ENCODE measurements at places on chromosomes 11 and 22.

DNA sequence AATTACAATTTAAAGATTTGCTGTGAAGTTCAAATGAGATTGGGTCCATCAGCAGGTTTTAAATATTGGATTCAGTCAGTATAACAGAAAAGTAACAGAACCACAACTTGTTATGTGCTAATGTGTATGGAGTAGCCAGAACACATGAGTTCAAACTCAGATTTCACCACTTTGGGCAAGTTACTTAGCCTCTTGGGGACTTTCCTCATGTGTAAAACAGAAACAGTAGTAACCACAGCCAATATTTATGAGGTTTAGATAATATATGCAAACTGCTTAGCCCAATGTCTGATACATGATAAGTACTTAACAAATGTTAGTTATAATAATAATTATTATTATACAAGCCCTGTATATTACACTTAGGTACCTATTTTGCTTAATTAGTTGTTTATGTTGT, 21.8 kb upstream of the SLC5A12 start:
- DNase-seq, result no peak

DNA sequence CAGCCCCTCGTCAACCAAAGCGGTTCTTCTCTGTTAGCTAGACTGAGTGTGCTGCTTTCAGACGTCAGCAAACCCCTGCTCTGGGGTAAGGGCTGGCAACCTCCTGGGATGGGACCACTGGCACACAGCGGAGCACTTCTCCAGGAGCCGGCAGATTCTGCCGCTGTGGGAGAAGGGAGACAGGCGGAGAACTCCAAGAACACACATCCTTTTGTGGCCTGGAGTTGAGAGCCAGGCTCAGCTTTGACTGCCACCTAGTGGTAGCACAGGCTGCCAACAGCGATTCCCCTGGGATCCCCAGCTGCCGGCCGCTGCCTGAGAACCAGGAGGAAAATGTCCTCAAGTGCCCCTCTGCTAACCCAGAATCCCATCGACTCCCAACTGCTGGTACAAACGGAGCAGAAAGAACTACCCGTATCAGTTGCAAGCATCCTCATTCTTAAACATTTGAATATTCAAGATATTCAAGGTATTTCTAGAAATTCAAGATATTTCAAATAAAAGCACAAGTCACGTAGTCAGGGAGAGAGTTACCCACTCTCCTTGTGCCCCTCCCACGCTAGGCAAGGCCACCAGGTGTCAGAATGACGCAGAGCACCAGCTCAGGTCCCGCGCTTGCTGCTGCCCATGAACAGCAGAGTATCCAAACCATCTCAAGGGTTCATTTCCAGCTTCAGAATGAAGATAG, 4.9 kb downstream of the LTO1 start:
- peak; percentile 55 for DNase-seq

- DNase-seq, result no peak
Observed at GRCh38 chr11:12259956-12260355, 117.4 kb upstream of the PARVA start.

- no peak for DNase-seq
Observed at GRCh38 chr11:94862926-94863880, 95.0 kb downstream of the AMOTL1 start.

DNA sequence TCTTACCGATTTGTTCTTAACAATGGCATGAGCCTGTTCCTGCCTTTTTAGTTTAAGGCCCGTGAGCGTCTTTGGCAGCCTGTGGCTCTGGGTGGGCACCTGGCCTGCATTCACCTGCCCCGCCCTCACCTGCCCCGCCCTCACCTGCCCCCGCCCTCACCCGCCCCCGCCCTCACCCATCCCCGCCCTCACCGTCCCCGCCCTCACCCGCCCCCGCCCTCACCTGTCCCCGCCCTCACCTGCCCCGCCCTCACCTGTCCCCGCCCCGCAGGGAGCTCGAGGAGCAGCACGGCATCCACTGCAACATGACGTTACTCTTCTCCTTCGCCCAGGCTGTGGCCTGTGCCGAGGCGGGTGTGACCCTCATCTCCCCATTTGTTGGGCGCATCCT, 14.2 kb downstream of the GATD1 start:
- DNase-seq, result no peak

DNA sequence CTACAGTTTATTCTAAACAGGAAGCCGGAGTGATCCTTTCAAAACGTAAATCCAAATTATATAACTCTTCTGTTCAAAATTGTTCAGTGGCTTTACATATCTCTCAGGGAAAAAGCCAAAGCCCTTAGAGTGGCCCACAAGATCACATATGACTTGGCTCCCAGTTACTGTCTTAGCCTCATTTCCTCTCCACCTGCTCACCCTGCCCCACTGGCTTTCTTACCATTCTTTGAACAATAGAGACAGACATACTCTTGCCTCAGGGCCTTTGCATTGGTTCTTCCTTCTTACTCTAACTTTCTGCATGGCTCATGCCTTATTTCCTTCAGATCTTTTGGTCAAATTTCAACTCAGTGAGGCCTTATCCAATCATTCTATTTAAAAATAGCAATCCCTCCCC, 52.1 kb downstream of the STIM1 start:
- DNase-seq, result no peak

DNA sequence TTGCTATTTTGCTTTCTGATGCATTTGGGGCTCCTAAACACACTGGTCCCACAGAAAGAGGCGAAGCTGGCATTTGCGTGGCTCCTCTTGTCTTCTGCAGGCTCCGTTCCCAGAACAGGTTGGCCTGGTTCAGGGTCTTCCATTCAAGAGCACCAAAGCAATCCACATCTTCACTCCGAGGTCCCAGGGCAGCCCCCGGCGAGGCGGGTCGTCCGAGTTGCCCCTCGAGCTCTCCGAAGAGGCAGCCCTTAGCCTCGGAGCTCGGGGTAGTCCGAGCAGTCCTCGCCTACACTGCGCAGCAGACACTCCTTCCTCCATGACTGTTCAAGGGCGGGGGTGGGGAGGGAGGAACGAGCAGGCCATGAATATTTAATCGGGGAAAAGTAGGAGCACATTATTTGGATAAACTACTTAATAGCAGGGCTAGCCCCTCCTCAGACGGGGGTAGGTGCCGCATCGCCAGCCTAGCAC, 321.3 kb downstream of the BLID start:
- no peak for DNase-seq

DNA sequence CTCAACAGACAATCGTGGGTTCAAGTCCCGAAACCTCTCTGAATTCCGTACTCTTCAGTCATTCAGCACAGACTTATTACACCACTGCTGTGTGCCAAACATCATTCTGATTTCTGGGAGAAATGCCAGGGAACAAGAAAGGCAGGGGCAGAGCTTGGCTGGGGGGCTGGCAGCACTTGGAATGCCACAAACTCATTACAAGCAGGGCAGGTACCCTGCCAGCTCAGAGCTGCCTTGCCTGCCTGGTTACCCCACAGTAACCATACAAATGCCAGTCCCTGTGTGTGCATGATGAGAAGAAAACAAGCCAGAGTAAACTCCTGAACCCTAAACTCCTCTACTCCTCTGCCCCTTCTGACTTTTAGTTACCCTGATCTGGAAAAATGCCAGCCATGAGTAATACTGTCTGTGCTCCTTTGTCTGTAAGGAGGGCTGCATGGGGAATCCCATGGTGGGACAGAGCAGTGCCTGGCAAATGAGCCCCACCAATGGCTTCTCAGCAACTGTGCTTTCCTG, 6.9 kb upstream of the RAD9A start:
- peak; percentile 64 for DNase-seq

DNA sequence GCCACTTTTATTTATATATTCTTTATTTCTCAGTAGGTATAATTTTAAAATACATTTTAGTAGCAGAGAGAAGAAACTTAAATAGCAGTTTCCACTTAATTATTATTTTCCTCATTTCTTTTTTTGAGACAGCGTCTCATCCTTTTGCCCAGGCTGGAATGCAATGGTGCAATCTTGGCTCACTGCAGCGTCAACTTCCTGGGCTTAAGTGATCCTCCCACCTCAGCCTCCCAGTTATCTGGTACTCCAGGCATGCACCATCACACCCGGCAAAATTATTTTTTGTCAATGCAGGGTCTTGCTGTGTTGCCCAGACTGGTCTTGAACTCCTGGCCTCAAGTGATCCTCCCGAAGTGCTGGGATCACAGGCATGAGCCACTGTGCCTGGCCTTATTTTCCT, 38.3 kb downstream of the ATG13 start:
- no peak for DNase-seq

GRCh38 chr22:25779426-25779825, 37.4 kb downstream of the MYO18B start:
- no peak for DNase-seq

GRCh38 chr11:60854847-60855725, 664 bp downstream of the PTGDR2 start:
- no peak for DNase-seq

DNA sequence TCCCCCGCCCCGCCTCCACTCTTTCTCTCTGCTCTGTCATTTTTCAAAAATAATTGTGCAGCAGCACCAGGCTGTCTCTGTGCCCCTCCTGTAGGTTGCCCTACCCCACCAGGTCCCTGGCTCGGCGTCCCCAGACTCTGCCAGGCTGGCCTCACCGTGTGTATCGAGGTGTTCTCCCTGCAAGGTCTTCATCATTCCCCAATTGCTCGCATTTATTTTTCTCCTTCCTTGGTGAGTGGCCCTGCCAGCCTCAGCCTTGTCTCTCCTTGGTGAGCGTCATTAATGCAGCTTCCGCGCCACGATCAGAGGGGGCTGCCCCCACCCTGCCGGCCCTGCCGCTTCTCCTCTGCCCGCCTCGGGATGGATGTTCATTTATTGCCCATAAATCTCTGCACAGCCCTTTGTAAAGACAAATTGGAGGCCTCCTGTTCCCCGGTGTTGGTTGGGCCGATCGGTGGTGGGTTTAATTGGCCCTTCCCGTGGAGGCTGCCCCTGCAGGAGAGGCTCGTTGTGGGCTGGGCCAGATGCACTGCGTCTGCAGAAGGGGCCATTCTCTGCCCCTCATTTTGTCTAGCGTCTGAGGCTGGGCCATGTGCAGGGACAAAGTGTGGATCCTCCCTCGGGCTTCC, 33.2 kb downstream of the RTN4R start:
- DNase-seq, result no peak

- DNase-seq, result no peak
Observed at GRCh38 chr11:122097419-122098001, 18.5 kb downstream of the BLID start.

GRCh38 chr11:73854680-73855079, 22.0 kb downstream of the COA4 start:
- DNase-seq, result no peak

GRCh38 chr11:72482211-72482812, 48.0 kb upstream of the CLPB start:
- peak; percentile 75 for DNase-seq

DNA sequence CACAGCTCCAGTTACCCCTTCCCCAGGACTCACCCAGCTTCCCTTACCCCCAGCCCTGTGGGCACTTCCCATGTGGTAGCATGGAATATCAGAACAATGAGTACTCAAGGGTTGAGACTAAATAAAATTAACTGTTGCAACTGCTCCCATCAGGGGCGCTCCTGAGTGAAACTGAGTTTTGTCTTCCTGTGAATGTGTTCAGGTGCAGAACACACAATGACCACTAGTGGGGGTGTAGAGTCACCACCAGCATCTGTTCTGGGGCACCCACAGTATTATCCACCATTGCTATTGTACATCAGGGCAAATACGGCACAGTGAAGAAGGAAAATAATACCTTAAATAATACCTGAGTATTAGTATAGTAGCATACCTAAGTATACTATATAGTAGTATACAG, 689.7 kb downstream of the TBC1D22A start:
- no peak for DNase-seq

GRCh38 chr11:130617001-130617400, 168.6 kb downstream of the ADAMTS15 start:
- DNase-seq, result no peak

DNA sequence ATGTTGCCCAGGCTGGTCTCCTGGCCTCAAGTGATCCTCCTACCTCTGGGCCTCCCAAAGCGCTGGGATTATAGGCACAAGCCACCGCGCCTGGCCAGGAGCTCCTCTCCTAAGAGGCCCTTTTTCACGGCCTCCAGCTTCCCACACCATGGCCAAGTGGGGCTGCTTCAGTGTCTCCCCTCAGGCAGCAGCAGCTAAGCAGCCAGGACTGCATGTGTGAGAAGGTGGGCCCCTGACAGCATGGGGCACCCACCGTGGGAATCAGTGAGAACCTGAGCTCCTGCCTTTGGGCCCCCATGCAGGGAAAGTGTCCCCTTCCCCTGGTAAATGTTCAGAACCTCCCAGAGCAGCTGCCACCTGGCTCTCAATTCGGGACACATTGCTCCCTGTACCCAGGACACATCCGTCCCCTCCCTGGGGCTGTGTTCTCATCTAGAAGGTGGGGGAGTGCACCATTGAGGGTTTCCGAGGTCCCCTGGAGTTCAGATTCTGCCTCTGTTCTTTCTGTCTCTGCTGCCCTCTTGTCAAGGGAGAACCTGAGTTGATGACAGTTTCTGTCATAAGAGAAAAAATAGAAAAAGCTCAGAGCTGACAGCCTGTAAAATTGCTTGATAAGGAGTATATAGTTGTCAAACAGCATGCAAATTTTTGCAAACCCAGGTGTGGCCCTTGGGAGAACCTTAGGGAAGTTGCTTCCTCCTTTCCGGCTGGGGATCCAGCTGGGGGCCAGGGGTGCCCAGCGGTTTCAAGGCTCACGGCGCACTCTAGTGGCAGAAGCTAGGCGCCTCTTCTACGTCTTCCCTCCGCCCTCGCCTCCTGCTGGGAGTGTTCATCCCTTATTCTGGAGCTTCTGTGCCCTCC, 29.7 kb downstream of the FAM83F start:
- DNase-seq, result peak; percentile 75

GRCh38 chr11:71372693-71373657, 75.2 kb downstream of the DHCR7 start:
- peak; percentile 44 for DNase-seq

DNA sequence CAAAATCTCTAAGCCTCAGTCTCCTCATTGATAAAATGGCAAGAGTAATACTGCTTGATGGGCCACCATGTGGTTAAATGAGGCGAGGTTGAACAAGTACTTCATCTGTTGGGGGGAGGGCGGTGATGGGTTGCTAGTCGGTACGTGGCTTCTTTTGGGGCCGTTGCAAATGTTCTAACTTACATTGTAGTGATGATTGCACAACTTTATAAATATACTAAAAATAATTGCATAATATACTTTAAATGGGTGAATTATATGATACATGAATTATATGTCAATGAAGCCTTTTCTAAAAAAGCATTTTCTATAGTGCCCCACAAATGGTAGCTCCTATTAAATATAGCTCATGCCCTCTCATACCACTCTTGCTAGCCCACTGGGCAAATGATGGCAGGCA, 6.5 kb downstream of the MS4A8 start:
- DNase-seq, result no peak

GRCh38 chr22:44019416-44019815, 4.7 kb upstream of the PARVB start:
- DNase-seq, result no peak
